ENCODE measurements at places on chromosomes 4 and X.
A peak's percentile ranks its signal among the peaks of the same experiment; 100 is the strongest.

- no peak for DNase-seq
These were observed 11.6 kb downstream of the DLG3 start for GRCh38 chrX:70456256-70456655.

DNA sequence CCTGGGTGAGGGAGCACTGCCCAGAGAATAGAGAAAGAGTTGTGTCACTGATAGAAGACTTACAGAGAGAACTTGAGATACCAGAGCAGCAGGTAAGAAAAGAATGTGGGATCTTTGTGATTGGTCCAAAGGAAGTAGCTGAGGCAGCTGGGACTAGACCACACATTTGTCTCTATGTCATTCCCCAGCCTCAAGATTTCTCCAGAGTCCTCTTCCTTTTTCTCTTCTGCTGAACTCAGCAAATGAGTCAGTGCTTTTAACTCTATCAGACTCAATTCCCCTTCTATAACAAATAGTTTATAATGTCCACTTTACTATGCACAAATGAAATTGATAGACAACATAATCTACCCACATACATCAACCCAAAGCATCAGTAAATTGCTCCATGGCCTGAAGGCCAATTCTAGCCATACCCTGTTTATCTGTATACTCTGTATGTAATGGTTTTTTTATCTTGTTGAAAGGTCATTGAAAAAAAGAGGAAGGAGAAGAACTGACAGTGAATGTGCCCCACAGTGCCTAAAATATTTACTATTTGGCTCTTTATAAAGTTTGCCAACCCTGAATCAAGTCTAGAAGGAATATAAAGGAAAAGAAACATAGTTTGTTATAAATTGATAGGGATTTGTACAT is 38.2 kb downstream of the ETDC start:
- DNase-seq: no peak

GRCh38 chr4:131488772-131489171 is 1660.3 kb upstream of the PCDH10 start:
- DNase-seq: no peak

- no peak for DNase-seq
These were observed 40.5 kb downstream of the ATP1B4 start for GRCh38 chrX:120402369-120402768.

DNA sequence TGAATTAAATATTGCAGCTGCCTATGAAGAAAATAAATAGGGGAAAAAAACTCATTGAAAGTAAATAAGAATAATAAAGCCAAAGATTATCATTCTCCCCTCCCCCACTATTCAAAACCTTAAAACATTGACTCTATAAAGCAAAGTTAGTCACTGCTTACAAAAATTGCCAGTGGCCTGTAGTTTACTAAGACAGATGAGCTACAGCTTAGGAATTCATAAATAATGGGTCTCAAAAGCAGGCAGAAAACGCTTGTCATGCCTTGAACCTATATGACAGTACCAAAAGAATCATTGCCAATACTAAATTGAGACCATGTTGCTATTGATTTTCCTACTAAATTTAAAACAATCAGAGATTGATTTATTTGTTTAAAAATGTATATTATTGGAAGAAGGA is 78.9 kb downstream of the SLC10A7 start:
- DNase-seq: no peak

DNA sequence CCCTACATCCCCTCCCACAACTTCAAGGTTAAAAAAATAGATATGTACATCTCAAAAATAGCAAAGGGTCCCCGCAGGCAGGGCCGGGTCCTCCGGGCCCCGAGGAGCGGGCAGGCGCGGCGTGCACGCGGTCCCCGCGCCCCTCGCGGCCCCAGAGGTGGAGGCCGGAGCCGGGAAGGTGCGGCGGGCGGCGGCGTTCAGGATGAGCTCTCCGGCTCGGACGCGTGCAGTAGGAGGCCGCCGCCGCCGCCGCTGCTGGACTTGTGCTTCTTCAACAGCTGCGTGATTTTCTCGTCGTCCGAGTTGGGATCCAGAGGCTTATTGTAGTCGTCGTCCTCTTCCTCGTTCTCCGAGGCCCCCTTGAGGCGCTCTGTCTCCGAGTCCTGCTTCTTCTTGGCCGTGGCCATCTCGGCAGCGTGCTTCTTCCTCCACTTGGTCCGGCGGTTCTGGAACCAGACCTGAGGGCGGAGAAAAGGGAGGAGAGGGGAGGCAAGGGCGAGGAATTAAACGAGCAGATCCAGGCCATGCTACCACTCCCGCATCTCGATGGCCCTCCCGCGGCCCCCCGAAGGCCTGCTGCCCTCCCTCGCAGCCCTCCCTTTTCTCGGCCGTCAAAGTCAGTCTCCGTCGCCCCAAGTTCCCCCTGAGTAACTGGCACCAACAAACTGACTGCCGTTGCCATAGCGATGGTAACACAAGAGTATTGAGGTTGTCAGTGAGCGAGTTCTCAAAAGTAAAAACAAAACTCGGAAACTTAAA is 5.8 kb downstream of the NKX6-1 start:
- no peak for DNase-seq

DNA sequence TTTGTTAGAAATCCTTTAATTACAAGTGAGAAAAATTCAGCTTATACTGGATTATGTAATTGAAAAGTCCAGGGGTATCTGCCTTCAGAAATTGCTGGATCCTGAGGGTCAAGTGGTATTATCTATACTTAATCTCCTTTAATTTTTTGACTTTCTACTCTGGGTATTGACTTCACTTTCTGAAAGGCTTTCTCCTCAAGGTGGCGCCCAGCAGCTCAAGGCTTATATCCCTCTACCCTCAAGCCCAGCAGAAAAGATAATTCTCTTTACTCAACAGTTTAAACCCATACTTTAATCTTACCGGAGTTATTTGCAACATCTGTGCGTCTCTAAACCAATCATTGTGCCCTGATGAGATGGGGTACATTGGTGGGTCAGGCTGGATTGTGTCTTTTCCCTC is 129.5 kb downstream of the LARP7 start:
- DNase-seq: peak; percentile 0

DNA sequence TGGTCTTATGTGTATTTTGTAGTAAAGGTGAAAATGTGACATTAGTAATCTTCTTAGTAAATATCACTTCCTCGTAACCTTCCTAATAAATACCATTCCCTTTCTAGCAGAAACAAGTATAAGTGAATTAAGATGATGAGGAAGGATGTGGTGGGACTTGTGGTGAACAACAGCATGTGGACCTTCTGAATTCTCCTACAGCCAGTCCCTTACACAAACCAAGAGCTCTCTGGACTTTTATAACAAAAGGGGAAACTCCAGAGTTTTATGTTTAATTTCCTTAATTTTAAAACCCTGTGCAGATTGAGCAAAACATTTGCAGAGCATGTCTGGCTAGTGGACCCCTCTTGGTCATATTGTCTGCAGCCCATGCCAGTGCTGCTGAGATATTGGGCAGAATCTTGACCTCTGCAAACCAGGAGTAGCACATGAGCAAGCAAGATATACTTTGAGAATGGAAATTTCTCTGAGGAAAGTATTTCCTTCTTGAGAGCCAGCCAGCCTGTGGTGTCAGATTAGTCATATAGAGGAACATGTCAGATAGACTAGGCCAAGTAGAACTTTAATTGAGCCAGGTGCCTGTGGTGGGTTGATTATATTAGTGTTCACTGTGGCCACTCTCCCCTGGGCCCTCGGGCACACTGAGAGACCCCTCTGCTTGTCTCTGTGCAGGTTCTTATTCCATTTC is 328.2 kb downstream of the DKK2 start:
- no peak for DNase-seq

DNA sequence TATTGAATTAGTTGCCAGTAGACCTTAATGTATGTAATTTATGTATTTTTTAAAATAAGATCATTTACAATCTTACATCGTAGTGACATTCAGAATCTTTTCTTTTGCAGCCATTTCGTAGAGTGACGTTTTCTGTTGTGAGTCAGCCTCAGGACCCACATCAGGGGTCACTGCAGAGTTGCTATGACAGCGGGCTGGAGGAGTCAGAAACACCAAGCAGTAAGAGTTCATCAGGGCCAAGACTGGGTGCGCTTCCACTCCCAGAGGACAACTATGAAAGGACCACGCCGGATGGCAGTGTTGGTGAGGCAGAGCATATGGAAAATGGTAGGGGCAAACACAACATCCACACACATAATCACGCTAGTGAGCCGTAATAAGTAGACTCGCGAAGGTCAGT is 199.9 kb downstream of the PCDH7 start:
- no peak for DNase-seq

- DNase-seq: no peak
These were observed 33.6 kb downstream of the GRIA3 start for GRCh38 chrX:123217728-123218127.

GRCh38 chr4:92299152-92299551 is 4.6 kb upstream of the GRID2 start:
- DNase-seq: peak; percentile 0

GRCh38 chr4:163663454-163664225 is 169.2 kb downstream of the TMA16 start:
- DNase-seq: no peak

- DNase-seq: peak; percentile 85
These were observed 866.3 kb upstream of the PCDH7 start for GRCh38 chr4:29853833-29854232.

GRCh38 chr4:40630335-40631021 is 814 bp upstream of the RBM47 start:
- no peak for DNase-seq
